ENCODE measurements at places on chromosomes 1 and 21.

GRCh38 chr21:41865002-41865777 is 14.0 kb downstream of the PRDM15 start:
- DNase-seq, result no peak

- no peak for DNase-seq
Measured at GRCh38 chr1:238898856-238899255, 487.5 kb upstream of the CHRM3 start.

- DNase-seq, result no peak
Measured at GRCh38 chr1:206100226-206100815, 16.9 kb downstream of the AVPR1B start.

- peak; percentile 39 for DNase-seq
Measured at GRCh38 chr21:45076245-45076711, 1.9 kb downstream of the ADARB1 start.

DNA sequence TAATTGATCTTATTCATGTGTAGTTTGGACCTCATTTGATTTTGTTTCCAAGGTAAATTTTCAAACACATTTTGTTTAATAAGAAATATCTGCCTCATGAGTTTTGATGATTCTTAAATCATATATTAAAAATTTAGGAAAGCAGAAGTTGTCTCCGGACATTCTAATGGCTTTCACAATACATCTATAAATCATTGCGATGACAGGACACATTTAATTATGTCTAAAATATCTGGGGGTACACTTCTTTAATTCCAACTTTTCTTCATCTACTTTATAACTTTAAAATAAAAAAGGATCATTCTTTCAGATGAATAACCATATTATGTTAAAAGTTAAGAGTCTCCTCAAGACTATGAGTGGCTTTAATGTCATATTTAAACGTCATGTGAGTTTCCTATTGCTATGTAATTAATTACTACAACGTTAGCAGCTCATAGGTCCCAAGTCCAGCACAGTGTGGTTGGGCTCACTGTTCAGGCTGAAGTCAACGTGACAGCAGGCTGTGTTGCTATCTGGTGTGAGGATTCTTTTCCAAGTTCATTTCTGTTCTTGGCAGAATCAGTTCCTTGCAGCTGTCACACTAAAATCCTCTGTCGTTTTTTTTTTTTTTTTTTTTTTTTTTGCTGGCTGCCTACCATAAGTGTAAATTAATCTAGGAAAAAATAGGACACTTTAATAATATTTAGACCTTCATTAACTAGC is 893.5 kb downstream of the LTN1 start:
- DNase-seq, result no peak

Measured in T-helper 2 cell treated with Interferon-gamma antibody and Interleukin-4, amounts not matched to agents 5 μg/mL and 100 μg/mL, for 36 hours (primary cell).